Left kidney (tissue), 8 donors: ENCODE measurements at places on chromosomes 3 and 15.

DNA sequence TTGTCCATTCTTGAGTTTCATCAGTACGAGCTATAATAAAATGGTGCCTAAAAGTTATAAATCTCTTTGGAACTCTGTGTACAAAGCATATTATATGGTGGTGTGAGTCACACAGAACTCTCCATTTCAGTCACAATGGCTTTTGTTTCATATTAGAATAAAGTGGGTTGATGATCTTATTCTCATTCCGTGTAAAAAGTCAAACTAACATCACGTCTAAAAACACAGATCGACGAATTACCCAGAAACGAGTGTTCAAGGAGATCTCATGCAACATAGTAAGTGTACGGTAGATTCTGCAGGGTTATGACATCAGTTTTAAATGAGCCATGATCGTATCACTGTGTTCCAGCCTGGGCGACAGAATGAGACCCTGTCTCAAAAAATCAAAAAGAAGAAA, 122.4 kb downstream of the FOXP1 start:
- DNase-seq = no peak

- no peak for DNase-seq
Observed at GRCh38 chr15:74340150-74340549, 27.3 kb downstream of the CYP11A1 start.

DNA sequence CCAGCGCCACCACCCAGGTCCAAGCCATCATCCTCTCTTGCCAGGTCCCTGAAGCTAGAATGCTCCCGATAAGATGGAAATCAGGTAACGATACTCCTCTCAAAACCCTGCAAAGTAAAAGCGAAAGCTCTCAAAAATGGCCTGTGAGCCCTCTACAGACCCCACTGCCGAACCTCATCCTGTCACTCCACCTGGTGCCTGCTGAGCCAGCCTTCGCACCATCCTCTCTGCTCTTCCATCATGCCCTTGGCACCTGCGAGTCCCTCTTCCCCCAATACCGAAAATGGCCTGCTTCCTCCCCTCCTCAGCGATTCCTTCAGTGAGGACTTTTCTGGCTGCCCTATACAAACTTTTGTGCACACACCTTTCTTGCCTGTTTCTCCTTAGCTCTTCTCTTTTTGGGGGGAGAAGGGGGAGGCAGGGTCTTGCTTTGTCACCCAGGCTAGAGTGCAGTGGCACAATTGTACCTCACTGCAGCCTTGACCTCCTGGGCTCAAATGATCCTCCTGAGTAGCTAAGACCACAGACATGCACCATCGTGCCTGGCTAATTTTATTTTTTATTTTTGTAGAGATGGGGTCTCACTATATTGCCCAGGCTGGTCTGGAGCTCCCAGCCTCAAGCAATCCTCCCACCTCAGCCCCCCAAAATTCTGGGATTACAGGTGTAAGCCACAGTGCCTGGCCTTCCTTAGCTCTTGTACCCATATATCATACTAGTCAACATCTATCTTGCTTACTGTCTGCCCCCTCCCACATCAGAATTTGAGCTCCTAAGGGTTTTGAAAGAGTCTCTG, 3.0 kb downstream of the IDH2 start:
- DNase-seq = no peak

GRCh38 chr3:50078622-50079021, 10.1 kb upstream of the RBM5 start:
- DNase-seq = no peak

- DNase-seq = no peak
Observed at GRCh38 chr3:58036293-58037032, 28.2 kb downstream of the FLNB start.

DNA sequence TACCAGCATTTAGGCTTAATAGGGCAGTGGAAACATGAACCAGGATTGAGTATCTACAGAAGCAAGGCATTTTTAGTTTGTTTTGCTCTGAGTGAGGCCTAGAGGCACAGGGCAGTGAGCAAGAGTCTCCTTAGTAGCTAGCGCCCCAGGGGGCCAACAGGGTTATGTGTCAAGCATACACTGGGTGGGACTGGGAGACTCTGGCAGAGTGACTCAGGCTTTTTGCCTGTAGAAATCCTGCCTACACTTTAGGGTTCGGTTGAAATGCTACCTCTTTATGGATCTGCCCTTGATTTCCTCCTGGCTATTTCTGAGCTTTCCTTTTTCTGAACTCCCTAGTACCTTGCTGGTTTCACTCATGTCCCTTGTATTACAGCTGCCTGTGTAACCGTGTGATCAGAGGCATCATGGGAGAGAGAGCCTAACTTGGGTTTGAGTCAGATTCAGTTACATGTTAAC, 72.2 kb downstream of the TOP2B start:
- no peak for DNase-seq

DNA sequence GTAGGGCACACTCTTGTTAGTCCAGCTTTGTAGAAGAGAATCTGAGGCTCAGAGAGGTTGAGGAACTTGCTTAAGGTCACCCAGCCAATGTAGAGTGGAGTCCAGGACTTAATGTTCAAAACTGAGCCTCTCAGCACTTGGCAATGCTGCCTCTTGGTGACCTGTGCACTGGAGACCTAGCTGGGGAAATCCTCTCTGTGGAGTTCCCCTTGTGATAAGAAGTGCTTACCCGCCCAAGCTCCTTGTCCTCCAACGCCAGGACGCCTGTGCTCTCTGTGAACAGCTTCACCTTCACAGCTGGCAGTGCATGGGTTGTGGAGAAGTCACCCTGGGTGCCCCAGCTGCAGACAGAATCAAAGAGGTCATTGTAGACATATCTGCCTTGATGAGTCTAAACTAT, 219.1 kb upstream of the FEZF2 start:
- no peak for DNase-seq

DNA sequence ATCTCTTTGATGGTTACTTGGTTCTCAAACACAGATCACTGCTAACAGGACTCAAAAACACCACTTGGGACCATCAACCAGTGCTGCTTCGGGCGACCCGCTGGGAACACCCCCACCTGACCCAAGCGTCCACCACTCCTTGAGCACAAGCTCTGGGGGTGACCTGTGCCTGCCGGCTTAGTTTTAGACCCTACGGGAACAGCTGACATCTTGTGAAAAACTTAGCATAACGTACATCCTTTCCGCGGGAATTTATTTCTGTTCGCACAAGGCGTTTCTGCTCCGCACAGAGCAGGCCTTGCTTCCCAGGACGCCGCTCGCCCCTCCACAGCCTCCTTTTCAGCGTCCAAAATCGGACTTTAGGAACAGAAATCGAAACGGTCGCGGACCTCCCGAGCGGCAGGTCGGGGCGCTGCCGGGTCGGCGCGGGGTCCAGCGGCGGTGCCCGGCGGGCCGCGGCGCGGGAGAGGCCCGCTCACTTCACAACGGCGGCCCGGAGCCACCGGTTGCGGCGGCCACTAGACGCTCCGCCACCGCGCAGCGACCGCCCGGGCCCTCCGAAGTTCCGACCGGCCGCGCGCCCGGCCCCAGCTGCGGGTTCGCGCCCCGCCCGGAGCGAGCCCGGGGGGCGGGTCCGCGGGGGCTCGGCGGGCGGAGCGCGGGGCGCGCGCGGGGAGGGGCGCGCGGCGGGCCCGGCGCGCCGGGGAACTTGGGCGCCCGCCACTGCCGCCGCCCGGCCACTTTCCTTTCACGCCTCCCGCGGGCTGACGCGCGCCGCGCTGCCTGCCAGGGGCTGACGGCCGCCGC, 959 bp downstream of the SFMBT1 start:
- peak; percentile 25 for DNase-seq

GRCh38 chr3:40827226-40827625, 302.5 kb downstream of the ZNF621 start:
- DNase-seq = no peak

- DNase-seq = no peak
Observed at GRCh38 chr15:41971895-41972252, 483 bp downstream of the EHD4 start.

DNA sequence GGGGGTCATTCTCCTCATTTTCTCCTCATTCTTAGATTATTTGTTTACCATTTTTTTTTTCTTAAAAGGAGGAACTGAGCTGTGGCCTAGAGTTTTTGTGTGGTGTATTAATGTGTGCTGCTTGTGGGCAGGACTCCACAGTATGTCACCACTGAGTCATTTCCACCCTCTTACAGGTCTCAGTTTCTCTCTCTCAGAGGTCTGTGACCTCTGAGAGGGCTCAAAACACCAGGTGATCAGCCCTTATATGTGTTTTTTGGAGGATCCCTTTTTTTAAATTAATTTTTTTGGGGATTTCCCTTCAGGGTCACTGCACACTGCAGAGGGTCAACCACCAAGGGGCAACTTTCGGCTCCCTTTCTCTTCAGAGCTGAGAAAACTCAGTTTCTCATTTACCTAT, 166.4 kb downstream of the SUCNR1 start:
- no peak for DNase-seq

DNA sequence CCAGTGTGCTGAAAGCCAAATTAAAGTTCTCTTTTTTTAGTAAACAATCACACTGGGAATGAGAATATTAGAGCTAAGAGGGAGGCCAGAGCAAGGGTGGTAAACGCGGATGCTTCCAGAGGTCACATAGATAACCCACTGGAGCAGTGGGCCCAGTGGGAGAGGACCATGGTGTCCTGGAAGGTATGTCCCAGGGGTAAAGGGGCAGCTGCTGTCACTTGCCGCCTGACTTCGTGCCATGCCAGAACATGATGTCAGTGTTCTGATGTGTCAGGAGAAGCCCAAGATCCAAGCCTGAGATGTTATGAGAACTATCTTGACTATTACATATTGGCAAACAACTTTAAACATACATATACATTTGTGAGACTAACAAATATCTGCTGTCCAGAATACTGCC, 211.9 kb upstream of the IL12A start:
- DNase-seq = no peak

DNA sequence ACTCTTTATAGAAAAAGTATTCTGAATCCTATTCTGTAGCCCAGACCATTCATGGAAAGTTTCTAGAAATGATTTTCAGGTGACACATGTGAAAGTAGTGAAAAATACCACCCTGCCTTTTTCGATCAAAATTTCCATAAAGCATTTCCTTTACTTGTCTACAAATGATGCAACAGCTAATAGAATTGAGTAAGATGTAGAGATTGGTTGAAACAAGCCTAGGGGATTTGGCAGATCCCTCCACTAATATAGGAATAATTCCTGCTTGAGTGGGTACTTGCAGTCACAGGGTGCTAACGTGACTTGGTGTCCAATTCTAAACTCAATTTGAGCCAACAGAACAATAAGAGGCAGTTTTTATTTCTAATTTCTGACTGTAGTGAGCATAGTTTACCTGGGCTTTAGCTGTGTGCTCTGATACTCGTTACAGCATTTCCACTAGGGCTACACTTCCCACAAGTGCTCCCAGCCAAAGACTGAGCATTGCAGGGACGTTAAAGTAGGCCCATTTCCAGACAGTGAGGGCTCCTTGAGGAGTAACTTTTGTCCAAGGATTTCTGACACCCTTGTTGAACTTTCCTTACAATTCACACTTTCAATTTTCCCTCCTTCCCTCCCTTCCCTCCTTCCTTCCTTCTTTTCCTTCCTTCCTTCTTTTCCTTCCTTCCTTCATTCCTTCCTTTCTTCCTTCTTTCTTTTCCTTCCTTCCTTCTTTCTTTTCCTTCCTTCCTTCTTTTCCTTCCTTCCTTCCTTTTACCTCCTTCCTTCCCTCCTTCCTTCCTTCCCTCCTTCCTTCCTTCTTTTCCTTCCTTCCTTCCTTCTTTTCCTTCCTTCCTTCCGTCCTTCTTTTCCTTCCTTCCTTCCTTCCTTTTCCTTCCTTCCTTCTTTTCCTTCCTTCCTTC, 53.9 kb upstream of the TP63 start:
- DNase-seq = no peak

GRCh38 chr3:46574243-46574646, 8.1 kb upstream of the LRRC2 start:
- DNase-seq = no peak

GRCh38 chr3:78895528-78895927, 872.3 kb downstream of the ROBO1 start:
- no peak for DNase-seq

- DNase-seq = no peak
Observed at GRCh38 chr15:31136016-31136415, 34.5 kb upstream of the TRPM1 start.

DNA sequence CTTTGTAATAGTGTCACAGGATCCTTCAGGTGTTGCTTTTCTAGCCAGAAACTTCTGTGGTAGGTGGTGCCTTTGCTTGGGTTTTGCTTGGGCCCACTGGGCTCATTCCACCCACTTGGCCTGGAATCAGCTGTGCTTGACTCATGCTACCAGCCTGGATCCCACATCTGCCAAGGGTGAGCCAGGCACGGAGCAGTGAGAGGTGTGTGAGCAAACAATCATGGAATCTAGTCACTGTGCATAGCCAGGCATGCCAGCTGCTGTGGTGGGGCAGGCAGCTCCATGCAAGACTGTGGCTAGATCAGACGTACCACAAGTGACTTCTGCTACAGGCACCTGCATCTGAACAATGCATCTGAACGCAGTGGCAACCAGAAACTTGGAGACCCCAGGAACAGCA, 275.9 kb downstream of the UBE2E2 start:
- DNase-seq = no peak

- no peak for DNase-seq
Observed at GRCh38 chr15:65156692-65157091, 23.1 kb upstream of the PDCD7 start.

DNA sequence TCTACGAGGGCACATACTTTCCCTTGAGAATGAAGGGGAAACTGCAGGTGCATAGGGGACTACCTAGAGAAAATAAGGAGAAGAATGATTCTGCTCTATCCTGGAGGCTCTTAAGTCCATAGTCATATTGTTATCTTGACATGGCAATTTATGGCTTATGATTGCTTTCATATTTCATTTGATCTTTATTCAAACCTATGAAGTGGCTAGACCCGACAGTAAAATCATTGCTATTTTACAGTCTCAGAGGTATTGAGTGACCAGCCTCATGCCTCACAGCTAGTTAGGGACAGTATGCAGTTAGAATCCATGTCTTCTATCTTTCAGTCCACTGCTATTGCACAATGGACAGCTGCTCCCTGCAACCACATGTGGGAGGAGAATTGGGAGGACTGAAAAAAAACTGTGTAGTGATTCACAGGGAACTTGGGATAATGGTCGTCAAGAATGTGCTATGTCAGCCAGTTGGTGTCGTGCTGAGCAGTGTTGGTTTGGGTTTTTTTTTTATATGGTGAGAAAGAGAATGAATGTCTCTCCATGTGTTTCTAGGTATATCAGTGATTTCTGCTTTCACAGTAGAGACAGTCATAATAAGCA, 63.2 kb upstream of the SPPL2A start:
- DNase-seq = peak; percentile 3

DNA sequence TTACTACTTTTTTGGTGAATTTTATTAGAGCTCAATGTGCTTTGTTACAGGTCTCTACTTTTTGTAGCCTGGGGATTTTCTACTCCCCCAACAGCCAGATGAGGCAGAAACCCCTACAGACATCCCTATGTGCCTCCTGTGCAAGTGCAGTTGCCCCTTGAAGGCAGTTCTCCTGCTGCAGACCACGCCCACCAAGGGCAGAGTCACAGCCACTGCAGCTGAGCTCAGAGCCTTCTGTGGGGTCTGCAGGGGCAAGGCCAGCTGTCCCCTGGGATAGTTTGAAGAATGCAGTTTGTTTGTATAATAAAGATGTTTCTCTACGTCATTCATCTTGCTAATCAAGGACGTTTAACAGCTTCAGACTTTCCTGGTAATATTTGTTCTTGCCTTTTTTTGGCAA, 76.8 kb downstream of the NPAP1 start:
- no peak for DNase-seq
